ENCODE measurements at places on chromosomes 13 and 19. TPM values are rescaled to one million over a fixed set of nuclear protein-coding genes. Genes with fewer than 3 reads are reported as not detected.

CEACAM16 gene
- not detected for total RNA-seq

- no peak for DNase-seq
Measured at GRCh38 chr13:108408672-108409071, 139.2 kb downstream of the TNFSF13B start.

GRCh38 chr13:95643936-95644598, 439 bp downstream of the DZIP1 start:
- DNase-seq: no peak

- DNase-seq: no peak
Measured at GRCh38 chr19:31938675-31939074, 406.7 kb upstream of the ZNF507 start.

DNA sequence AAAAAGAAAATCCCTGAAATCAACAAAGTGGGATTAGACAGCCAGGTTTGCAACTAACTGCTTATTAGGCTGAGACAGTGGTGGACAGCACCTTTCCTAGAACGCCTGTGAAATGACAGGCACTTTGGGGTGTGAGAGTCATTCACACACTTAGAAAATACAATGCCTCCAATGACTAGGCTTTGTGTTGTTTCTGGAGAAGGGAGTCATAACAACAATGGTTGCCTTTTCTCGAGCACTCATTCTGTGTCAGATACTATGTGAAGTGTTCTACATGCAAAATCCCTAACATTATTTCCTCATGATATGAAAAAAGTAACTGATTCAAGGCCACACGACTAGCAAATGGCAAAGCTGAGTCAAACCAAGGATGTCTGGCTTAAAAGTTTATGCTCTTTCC, 41.2 kb downstream of the SACS start:
- no peak for DNase-seq

FUZ gene
- total RNA-seq: 18.5 TPM

- peak; percentile 93 for DNase-seq
Measured at GRCh38 chr19:44093931-44094765, at the start of gene ZNF224. Gene ZNF224, plus strand, starts transcription at chr19:44094361. Its CDS starts 3,513 bp downstream, at chr19:44097874.

DNA sequence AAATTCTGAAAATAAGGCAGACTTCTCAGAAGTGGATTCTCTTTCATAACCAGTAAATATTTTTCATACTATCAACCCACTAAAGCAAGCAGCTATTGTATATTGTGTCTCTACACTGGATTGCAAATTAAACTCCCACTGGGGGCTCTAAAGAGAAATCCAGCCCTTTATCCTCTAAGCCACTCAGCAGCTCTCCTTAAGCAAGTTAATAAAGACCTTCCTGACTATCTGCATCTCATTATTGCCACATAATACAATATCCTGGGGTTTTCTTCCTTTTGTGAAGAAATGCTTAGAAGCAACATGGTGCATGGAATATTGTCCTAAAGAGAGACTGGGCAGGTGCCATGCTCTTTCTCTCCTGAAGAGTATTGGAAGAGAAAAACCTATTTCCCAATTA, 521.3 kb downstream of the MYO16 start:
- DNase-seq: no peak

GRCh38 chr19:49689133-49690078, at the start of gene ADM5:
Gene ADM5, plus strand, starts transcription at chr19:49689594. Its CDS starts 244 bp downstream, at chr19:49689838.
- DNase-seq: no peak

U2AF2 gene
- total RNA-seq: 61.0 TPM

ACER1 gene
- 0.24 TPM for total RNA-seq

- no peak for DNase-seq
Measured at GRCh38 chr13:25678398-25678797, 306.6 kb downstream of the ATP8A2 start.

GRCh38 chr13:66657165-66657881, 572.8 kb downstream of the PCDH9 start:
- peak; percentile 66 for DNase-seq

- DNase-seq: no peak
Measured at GRCh38 chr19:19751846-19752245, 18.9 kb upstream of the ZNF14 start.

- DNase-seq: no peak
Measured at GRCh38 chr19:38737281-38737865, 6.9 kb downstream of the CAPN12 start.

GRCh38 chr19:7856109-7856591, 18.0 kb downstream of the PRR36 start:
- no peak for DNase-seq

- no peak for DNase-seq
Measured at GRCh38 chr19:46753420-46754155, 7.3 kb upstream of the STRN4 start.

DYRK1B gene
- 14.5 TPM for total RNA-seq
